ENCODE measurements at places on chromosomes 12 and 14. TPM values are rescaled to one million over a fixed set of nuclear protein-coding genes. Genes with fewer than 3 reads are reported as not detected.

DNA sequence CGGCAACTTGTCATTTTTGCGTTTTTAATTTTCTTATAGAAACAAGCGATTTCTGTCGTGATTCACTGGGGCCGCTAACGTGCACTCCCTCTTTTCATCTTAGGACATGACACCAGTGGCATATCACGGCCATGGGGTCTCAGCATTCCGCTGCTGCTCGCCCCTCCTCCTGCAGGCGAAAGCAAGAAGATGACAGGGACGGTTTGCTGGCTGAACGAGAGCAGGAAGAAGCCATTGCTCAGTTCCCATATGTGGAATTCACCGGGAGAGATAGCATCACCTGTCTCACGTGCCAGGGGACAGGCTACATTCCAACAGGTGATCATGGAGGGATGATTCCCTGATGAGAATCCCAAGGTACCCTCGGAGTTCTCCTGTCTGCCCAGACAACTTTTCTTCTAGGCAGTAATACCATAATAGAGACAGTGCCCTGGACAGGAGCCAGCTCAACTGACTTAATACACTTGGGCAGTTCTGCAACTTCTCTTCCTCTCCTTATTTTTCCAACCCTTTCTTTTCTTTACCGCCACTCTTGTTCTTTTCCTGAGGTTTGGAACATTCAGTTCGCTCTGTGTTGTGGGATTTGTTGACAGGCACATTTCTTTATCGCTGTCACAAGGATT lies 821 bp downstream of the TMEM106C start:
- no peak for DNase-seq

DNA sequence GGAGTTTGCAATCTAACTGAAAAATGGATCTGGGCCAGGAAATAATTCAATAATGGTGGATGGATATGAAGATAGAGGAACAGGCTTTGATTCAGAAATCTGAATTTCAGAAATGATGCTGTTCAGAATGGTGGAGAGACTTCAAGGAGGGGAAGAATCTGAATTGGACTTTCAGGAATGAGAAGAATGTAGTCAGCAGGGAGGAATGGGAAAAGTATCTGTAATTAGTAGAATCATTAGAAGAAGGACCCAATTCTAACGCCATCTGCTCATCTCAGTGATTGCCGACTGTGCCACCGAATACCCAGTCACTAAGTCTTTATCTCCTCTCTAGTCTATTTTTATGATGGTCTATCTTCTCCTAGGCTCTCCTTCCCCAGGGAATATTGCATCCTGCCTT lies 363.2 kb downstream of the GALC start:
- no peak for DNase-seq

SLC39A2 gene
- polyA plus RNA-seq, result 0.31 TPM

- DNase-seq, result no peak
These were observed 77.5 kb upstream of the CISTR start for GRCh38 chr12:53829130-53829819.

GRCh38 chr14:98721061-98721460 lies 550.9 kb downstream of the BCL11B start:
- DNase-seq, result no peak

- DNase-seq, result no peak
These were observed 218.1 kb downstream of the MON2 start for GRCh38 chr12:62684570-62685295.

GRCh38 chr12:45973526-45973925 lies 16.8 kb downstream of the SCAF11 start:
- no peak for DNase-seq

All from H1 (cell line).